ENCODE measurements at places on chromosomes 11 and 22. TPM values are rescaled to one million over a fixed set of nuclear protein-coding genes. Genes with fewer than 3 reads are reported as not detected.
A peak's percentile ranks its signal among the peaks of the same experiment; 100 is the strongest.

Gene FAM180B
- total RNA-seq: not detected

Gene TTC36
- total RNA-seq: 1.0 TPM

GRCh38 chr11:117720061-117720511 lies 76.9 kb downstream of the DSCAML1 start:
- no peak for DNase-seq

DNA sequence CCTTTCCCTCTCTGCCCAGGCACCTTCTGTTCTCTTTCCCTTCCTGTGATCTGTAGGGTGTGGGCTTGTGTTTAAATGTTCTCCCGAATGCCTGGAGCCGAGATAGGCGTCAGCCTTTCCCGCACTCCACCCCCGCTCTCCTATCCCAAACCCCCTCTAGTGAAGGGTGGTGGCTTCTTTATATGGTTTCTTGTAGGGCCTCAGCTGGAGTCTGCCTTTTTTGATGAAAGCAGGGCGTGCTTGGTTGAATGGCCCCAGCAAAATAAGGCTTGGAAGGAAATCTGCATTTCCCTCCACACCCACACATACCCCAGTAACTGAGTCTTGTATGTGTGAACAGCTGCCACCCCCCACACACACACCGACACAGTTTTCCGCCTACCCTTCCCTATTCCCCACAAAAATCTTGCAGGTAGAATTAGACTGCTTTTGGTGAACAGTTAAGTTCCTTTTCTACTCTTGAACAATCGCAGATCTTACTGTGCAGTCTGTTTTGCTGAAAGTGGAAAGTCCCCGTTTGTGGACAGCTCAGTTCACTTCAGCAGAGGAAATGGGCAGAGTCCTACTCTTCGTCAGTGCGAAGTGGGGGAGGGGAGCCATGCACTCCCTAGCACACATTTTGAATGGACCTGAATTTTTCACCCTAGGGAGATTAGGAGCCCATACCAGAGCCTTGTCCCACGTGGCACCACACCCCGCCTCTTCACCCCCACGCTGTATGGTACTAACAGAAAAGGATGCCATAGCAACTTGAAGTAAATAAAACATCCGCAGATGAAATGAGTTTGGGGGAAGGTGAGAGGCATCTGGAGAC lies 25.5 kb upstream of the GRK2 start:
- DNase-seq: peak; percentile 63

All from fibroblast of lung (primary cell).